NAMALWA (cell line): ENCODE measurements at places on chromosomes 13 and 19.

GRCh38 chr13:73467125-73467524, 408.3 kb downstream of the KLF5 start:
- DNase-seq = no peak

GRCh38 chr13:51834581-51835171, 10.3 kb downstream of the TMEM272 start:
- DNase-seq = no peak

- DNase-seq = no peak
These were observed 2.5 kb upstream of the RFPL4AL1 start for GRCh38 chr19:55766466-55766865.

DNA sequence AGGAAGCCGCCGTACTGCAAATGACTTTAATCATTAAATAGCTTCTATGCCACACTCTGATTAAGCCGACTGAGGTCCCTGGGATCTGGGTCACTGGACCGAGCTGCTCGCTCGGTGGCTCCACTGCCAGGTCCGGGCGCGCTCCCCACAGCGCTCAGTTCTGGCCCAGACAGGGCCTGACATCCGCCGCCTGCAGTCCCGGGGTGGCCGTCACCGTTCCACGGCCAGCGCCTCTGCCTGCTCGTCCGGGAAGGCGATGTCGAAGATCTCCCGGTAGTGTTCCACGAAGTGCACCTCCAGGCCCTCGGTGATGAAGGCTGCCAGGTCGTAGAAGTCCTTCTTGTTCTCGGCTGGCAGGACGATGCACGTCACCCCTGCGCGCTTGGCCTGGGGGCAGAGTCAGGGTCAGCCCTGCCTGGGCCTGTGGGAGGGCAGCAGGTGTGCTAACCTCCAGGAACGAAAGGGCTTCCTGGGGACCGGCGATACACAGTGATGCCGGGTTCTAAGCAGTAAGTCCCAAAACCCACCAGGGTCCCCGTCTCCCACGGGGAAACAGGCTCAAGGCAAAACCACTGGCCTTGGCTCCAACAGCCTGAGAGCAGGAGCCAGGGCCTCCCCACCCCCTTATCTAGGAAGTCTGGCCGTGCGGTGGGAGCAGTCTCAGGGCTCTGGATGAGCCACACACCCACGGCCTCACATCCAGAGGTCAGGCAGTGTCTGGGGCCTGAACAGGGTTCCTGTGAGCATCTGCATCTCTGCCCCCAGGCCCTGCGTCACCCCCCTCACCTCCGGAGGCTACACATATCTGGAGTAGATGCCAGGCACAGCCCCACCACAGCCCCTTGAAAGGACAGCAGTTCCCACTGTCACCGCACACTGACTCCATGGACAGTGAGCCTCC, 2.0 kb downstream of the RPL36 start:
- DNase-seq = peak; percentile 39

GRCh38 chr19:52095172-52096014, at the start of gene ZNF841:
Gene ZNF841 (minus strand): TSS chr19:52095765. CDS start chr19:52084801, 10,964 bp downstream.
- DNase-seq = no peak

GRCh38 chr19:980133-980998, 3.8 kb upstream of the WDR18 start:
- no peak for DNase-seq

GRCh38 chr19:13260883-13261653, 110.9 kb downstream of the IER2 start:
- DNase-seq = peak; percentile 41

GRCh38 chr19:6632002-6632621, 37.8 kb downstream of the TNFSF14 start:
- peak; percentile 93 for DNase-seq

DNA sequence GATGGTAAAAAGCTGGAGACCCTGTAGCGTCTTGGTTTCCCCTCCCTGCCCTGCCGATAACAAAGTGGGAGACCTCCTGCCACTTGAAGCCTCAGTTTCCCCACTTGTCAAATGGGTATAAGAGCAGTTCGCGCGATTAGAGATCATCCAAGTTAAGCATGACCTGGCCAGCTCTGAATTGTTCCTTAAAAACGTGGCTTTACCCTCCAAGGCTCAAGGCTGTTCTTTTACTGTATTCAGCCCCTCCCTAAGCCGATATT, 421 bp downstream of the TNPO2 start:
- DNase-seq = no peak

GRCh38 chr19:49324801-49325576, at the start of gene SLC6A16:
Gene SLC6A16 (minus strand): TSS chr19:49325191. CDS start chr19:49311347, 13,844 bp downstream.
- DNase-seq = no peak

GRCh38 chr13:63393112-63393511, 1977.5 kb upstream of the PCDH20 start:
- DNase-seq = no peak

GRCh38 chr19:49456326-49456725, 3.3 kb downstream of the ALDH16A1 start:
- no peak for DNase-seq

DNA sequence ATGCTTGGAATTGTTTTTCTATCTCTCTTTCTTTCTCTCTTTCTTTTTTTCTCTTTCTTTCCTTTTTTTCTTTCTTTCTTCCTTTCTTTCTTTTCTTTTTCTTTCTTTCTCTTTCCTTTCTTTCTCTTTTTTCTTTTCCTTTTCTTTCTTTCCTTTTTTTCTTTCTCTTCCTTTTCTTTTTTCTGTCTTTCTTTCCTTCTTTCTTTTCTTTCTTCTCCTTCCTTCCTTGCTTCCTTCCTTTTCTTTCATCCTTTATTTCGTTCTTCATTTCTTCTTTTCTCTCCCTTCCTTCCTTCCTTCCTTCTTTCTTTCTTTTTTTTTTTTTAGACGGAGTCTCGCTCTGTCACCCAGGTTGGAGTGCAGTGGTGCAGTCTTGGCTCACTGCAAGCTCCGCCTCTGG, 1.9 kb upstream of the MEX3D start:
- no peak for DNase-seq

- no peak for DNase-seq
These were observed 25.3 kb upstream of the SLC46A3 start for GRCh38 chr13:28744091-28744536.

- DNase-seq = no peak
These were observed 203.3 kb upstream of the IRS2 start for GRCh38 chr13:109989686-109990085.

GRCh38 chr19:50344661-50345318, 15.6 kb upstream of the KCNC3 start:
- peak; percentile 96 for DNase-seq

DNA sequence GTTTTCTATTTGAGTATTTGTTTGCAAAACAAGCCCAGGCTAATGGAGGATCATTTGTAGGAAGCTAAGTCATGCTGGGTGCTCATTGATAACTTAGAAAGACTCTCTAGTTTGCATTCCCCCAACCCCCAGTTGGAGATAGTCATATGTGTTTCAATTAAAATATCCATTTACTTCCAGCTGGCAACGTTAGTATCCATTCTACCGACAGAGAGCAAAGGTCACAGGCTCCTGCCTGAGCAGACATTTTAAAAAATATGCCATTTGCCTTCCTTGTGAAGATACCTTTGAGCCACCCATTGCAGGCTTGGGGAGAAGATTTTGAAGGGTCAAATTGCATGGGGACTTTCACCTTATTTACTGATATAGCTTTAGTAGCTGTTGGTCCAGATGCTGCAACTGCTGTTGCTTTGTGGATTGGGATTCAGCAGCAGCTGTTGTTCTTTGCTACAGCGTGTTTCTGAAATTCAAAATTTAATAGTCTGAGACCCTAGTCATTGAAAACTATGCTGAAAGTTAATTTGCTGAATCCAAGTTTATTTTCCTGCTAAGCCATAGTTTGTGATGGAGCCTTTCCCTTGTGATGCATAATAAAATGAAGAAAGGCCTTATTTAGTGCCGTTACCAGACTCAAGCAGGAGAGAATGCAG, 335.1 kb downstream of the GPC6 start:
- DNase-seq = no peak

- no peak for DNase-seq
These were observed 38.9 kb upstream of the IPO5 start for GRCh38 chr13:97914540-97914939.

DNA sequence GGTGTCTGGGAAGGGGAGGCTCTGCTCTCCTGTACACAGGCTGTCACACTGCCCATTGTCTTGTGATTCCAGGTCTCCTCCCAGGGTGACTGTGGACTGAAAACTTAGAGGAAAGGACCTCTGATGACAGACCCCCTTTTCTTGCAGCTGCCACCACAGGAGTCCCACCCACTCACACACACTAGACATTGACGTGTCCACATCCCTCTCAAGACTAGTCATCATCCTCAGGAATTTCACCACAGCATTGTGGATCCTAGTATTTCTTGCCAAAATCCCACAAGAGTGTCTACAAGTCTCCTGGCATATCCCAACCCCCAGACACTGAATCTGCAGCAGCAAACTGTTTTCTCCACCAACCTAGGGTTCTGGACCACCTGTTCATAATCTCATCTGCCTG, 5.3 kb downstream of the ZNF85 start:
- no peak for DNase-seq

- no peak for DNase-seq
These were observed 1009.1 kb upstream of the SPRY2 start for GRCh38 chr13:81350056-81350455.

DNA sequence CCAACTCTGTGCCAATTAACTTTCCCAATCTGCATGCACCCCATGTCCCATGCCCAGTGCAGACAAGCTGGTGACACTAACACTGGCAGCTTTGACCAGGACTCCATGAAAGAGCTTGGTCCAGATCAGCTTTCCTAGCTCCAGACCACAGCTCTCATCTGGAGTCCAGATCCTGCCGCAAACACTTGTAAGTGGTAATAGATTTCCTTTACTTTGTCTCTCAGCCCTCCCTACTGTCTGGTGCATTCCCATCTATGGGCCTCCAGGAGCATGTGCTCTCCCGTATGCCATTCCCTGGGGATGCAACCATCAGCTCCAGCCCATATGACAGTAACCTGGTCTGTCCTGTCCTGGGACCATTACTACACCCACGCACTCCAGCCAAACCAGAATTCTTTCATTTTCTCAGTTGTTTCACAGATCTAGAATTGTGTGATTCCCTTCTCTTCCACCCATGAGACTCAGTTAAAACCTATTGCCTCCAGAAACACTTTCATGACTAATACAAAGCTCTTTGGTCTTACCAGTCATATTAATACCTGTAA, 4.9 kb upstream of the STARD13 start:
- no peak for DNase-seq

GRCh38 chr19:16429066-16429758, 42.6 kb downstream of the EPS15L1 start:
- no peak for DNase-seq

DNA sequence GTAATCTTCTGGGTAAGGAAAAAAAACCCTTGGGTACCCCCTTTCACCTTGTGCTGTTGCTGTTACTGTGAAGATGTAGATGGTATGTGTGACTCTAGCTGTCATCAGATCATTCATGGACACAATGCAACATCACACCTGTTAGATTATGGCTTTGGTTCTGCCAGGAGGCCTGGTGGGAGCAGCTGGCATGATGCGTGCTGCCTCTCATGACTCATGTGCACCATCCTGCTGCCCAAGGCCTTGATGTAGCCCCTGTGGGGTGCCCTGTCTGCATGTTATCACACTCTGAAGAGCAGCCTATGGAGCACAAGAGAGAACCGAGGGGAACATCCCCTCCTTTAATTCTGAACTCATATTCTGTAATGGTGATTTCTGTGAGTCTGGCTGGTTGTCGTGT, 57.7 kb upstream of the TEX29 start:
- no peak for DNase-seq

DNA sequence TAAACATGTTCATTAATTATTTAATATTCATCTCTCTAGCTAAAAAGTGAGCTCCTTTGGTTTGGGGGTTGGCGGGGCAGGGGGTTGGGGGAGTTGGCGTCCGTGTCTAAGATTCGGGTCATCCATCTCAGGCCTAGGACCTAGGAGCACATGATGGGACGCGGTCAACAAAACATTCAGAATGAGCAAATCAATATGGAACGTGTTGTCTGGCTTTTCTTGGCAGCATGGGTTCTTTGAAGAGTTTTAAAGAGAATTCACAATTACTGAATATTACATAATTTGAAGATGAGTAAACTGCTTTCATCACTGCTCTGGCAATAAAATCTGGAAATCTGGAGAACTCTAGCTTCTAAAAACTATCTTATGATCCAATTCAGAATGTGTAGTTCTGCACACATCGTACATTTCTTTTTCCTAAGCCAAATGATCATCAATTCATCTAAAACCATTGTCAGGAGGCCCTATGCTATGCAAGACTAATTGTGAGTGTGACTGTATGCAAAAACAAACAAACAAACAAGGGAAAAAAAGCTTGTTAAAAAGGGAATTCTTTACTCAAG, 5.4 kb upstream of the ARGLU1 start:
- DNase-seq = no peak

DNA sequence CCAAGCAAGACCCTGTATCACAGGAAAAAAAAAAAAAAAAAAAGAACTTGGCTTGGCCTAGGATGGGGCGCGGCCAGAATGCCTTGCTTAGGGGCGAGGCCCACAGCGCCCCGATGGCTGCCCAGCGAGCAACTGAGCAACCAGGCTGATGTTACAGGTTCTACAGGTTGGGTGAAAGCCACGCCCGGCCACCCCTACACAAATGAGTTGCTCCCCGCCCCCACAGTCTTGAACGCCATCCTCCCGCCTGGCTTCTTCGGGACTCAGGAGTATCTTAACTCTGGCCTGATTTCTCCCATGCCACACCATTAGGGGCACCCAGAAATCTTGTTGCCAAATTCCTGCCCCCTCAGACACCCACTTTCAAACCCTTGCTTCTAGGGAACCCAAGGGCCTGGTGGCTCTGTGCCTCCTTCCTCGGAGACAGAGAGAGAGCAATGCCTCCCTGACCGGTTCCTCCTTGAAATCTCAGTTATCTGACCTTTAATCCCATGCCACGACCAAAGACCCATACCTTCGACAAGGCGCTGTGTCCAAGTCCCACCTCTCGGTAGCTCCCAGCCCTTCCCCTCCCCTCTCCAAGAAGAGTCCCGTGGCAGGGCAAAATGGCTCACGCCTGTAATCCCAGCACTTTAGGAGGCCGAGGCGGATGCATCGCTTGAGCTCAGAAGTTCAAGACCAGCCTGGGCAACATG, 1.1 kb upstream of the CBLC start:
- DNase-seq = no peak

GRCh38 chr19:6616011-6616410, 25.1 kb upstream of the CD70 start:
- DNase-seq = no peak

GRCh38 chr19:30023330-30023729, 81.3 kb downstream of the URI1 start:
- DNase-seq = no peak
